ENCODE measurements at places on chromosomes 5 and 9.

DNA sequence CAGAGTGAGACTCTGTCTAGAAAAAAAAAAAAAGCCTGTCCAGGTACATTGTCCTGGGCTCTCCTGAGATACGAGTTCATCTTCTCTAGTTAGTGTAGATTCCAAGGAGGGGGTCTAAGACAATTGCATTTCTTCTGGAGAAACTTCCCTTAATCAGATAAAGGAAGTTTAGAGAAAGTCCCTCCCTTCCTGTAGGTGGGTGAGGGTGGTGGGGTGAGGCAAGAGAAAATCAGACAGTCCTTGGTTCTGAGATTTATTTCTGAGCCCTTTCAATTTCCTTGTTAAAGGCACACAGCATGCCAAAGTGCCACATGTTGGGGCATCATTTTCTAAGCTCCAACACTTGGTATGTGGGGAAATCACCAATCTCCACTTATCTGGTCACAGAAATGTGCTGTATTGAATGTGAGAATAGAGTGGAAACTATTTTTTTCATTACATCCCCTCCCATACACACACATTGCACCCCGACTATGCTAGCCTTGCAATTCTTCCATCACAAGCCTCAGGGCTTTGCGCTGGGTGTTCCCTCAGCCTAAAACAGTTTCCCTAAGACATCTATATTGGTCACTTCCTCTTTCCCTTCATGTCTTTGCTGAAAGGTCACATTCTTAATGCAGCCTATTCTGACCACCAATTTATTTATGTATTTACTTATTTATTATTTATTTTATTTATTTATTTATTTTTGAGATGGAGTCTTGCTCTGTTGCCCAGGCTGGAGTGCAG, 5.1 kb upstream of the TUT7 start:
- no peak for DNase-seq

- DNase-seq, result no peak
These were observed 1.1 kb upstream of the IRF1 start for GRCh38 chr5:132491368-132492364.

DNA sequence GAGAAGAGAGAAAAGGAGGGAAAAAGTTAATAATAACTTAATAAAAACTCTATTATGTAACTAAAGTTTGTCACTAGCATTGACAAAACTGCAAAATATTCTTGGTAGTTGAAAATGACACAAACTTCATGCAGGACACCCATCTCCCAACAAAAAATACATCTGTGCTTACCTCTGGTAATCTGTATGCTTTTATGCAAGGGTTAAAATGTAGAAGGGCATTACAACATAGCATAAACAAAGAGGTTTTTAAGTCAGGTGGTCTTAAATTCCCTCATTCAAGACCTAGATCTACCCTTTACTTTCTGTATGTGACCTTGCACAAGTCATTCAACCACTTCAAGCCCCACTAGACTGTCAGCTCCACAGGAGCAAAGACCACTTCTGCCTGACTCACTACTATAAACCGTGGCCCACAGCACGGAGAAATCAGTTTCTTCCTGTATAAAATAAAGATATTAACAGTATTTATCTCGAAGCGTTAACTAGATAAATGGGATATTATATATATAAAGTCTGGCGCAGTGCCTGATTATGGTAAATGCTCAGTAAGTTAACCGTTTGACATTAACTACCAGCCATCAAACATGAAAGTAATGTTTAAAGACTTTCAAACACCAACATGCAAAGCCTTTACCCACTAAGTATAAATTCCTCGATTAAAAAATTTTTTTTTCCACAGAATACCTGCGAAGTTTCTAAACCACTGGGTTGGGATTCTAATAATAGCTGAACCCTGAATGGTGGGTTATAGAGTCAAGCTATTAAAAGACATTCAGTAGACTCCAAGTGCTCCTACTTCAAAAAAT, 2.0 kb downstream of the FBXL17 start:
- DNase-seq, result no peak

DNA sequence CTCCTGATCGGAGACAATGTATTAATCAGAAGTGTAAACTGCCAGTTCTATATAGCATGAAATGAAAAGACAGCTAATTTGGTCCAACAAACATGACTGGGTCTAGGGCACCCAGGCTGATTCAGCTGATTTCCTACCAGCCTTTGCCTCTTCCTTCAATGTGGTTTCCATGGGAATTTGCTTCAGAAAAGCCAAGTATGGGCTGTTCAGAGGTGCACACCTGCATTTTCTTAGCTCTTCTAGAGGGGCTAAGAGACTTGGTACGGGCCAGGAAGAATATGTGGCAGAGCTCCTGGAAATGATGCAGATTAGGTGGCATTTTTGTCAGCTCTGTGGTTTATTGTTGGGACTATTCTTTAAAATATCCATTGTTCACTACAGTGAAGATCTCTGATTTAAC, 22.4 kb downstream of the IL7R start:
- no peak for DNase-seq

GRCh38 chr9:87862536-87863268, 20.0 kb upstream of the SPATA31E1 start:
- DNase-seq, result no peak

- DNase-seq, result no peak
These were observed 48.9 kb upstream of the EIF4EBP3 start for GRCh38 chr5:140498591-140498990.

GRCh38 chr9:7121055-7121454, 363.3 kb downstream of the KDM4C start:
- DNase-seq, result no peak
